ENCODE measurements at places on chromosomes 13 and 19. TPM values are rescaled to one million over a fixed set of nuclear protein-coding genes. Genes with fewer than 3 reads are reported as not detected.

ABCC4 gene
- total RNA-seq: 35.4 TPM

DNA sequence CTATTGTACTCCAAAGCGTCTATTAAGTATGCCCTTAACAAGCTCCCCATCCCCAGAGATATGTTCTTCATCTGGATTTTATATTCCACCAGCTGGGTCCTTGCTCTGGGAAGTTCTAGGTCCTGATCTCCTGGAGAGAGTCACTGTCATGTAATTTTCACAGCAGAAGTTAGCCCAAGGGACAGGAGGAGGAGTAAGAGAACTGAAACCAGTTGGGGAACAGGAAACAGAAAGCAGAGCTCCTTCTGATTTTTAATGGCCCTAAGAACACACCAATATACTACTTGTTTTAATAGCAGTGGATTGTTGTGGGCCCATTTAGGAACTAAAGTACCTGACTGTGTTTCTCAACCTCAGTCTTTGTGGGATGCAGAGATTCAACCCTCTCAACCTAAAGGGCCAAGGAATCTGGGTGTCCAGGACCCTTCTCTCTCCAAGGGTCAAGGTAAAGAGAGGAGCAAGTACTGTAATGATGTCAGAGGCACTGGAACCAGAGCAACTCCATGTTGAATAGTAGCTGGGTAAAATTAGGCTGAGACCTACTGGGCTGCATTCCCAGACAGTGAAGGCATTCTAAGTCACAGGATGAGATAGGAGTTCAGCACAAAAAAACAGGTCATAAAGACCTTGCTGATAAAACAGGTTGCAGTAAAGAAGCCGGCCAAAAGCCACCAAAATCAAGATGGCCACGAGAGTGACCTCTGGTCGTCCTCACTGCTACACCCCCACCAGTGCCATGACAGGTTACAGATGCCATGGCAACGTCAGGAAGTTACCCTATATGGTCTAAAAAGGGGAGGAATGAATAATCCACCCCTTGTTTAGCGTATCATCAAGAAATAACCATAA is 8.1 kb upstream of the FPR3 start:
- no peak for DNase-seq

GRCh38 chr13:92218615-92219014 is 820.2 kb downstream of the GPC5 start:
- DNase-seq: no peak

DNA sequence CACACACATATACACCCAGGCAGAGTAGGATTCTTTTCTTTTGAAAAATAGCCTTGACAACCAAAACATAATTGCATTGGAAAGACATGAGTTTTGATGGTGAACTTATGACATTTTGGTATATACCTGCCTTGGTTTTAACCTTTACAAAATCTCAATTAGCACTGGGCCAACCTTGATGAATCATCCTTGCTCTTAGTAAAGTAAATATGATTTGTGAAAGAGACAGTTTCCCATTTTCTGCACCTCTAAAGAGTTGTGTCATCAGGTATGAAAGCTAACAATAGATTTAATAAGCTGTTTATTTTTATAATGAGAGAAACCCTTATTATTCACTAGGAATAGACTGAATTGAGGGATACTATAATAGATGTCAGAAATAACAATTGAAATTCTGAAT is 15.7 kb upstream of the ENOX1 start:
- DNase-seq: no peak

GADD45B gene
- total RNA-seq: 14.3 TPM

JSRP1 gene
- total RNA-seq: 0.66 TPM

FPR1 gene
- total RNA-seq: 2.5 TPM

DNA sequence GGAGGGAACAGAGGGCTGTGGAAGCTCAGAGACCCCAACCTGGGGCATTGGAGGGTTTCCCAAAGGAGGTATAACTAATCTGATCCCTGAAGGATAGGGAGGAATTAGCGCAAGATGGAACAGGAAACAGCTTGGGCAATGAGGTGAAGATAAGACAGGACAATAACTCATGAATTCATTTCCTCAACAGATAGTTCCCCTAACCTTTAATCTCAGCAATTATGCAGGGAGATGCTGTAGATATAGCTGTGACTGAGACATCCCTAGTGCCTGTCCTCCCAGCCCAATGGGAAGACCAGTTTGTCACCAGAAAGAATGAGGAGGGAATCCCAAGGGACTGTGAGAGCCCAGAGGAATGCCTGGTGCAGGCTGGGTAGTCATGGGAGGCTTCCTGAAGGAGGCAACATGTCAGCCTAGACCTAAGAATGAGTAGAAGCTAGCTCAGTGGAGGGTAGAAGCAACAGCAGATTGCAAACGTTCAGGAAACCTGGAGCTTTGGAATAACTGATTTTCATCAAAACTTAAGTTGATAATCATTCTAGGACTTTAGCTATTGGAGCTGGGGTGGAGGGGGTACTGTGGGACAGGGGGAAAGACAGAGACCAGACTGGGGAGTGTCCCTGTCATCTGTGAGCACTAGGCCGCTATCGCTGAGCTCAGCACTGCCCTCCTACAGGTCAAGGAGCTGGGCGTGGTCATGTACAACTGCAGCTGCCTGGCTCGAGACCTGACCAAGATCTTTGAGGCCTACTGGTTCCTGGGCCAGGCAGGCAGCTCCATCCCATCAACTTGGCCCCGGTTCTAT is 18.8 kb downstream of the HIPK4 start:
- no peak for DNase-seq

TNFAIP8L1 gene
- 2.8 TPM for total RNA-seq

DNA sequence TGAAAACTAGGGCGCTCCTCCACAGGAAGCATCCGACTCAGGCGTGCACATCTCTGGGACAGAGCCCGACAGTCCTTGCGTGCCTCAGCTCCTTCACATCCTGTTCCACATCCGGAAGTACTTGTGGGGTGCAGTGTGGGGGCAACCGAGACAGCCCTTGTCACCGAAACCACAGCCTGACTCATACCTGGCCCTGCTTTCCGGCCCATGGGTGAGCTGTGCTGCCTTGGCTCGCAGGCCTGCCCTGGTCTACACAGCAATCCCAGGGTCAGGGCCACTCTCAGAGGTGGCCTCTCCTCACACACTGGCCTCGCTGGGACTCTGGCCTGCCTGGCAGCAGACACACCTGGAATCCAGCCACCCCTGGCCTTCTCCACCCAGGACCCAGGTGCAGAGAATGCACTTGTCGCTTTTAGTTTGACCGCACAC is 100.4 kb downstream of the STK24 start:
- peak; percentile 92 for DNase-seq

KIR3DL2 gene
- not detected for total RNA-seq

- no peak for DNase-seq
Measured at GRCh38 chr13:52954838-52955237, 73.8 kb upstream of the OLFM4 start.

- peak; percentile 88 for DNase-seq
Measured at GRCh38 chr13:60590800-60591747, 194.1 kb downstream of the TDRD3 start.

GRCh38 chr19:23766951-23767350 is 8.3 kb upstream of the ZNF681 start:
- DNase-seq: no peak

DNA sequence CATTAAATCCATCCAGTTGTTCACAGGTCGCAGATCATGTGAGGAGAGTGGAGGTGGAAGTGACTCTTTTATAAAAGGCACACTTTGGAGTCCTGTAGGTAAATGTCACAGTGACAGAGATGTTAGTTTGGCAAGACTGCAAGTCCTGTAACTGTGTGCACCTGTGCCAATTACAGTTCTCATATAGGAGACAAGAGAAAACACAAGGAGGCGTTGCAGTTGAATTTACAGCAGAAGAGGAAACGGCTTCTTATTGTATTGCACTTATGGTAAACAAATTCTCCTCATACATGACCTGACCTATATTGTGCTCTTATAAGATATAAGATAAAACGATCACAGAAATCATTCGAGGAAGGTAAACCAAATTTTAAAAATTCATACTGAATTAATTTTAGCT is 732.8 kb upstream of the SLC10A2 start:
- DNase-seq: no peak

- DNase-seq: no peak
Measured at GRCh38 chr19:16429066-16429758, 42.6 kb downstream of the EPS15L1 start.

ARHGAP33 gene
- total RNA-seq: 1.5 TPM

ZNF90 gene
- total RNA-seq: 1.7 TPM

ZNF526 gene
- total RNA-seq: 5.5 TPM

DNA sequence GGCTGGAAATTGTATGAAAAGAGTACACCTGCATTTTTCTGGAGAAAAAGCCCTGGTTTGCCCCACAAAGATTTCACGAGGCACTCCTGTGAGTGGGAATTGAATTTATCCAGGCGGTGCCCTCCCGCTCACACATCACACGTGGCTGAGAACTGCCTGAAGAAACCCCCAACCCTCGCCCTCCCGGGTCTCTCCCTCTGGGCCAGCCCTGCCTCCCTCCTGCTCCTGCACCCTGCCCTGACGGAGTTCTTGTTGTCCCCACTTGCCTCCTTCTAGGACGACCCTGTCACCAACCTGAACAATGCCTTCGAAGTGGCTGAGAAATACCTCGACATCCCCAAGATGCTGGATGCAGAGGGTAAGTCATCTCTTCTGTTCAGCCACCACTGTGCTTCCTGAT is 35.2 kb downstream of the CAPN12 start:
- no peak for DNase-seq

- no peak for DNase-seq
Measured at GRCh38 chr19:6866741-6867151, 20.6 kb upstream of the ADGRE1 start.

DNA sequence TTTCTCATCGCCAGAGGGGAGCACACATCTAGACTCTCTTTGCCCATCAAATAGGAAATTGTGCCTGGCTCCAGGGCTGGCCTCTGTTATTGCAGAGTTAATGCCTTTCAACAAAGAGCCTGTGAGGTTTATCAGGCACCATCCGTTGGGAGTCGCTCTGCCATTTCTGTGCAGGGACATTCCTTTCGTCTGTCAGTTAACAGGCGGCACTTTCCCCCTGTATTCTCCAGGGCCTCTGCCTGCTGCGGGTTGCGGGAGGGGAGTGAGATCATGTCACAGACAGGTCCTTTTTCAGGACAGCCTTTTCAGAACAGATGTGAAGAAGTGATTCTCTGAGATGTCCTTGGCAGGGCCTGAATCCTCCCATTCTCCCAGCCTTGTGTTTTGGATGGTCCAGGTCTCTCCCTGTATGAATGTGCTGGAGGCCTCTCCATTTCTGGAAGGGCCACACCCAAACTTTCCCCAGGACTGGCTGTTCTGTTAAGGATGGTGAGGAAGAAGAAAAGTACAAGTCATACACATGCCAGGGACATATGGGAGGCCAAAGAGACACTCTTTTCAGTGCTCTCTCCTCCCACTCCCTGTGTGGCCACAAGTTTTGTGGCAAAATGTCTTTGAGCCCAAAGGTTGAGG is 14.9 kb downstream of the SERP2 start:
- no peak for DNase-seq

DNA sequence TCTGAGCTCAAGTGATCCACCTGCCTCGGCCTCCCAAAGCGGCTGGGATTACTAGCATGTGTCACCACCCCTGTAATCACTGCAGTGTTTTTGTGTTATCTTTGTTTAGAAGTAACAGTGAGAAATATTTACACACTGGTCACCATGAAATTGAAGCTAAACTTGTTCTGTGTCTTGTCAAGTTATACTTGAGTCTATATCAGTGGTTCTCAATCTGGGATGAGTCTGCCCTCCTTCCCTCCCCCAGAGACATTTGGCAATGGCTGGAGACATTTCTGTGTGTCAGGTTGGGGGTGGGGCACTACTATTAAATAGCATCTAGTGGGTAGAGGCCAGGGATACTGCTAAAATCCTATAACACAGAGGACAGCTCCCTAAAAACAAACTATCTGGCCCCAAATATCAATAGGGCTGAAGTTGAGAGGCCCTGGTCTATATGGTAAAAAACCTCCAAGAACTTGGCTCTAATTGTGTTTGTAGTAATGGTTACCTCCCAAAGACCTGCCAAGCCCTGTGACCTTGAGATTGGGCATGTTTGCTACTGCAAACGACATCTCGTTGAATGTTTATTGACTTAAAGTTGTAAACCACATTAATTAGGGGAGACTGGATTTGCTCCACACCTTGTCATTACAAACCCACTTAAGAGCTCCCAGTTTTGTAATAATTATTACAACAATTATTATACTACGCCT is 6.9 kb downstream of the CTU1 start:
- no peak for DNase-seq

GRCh38 chr19:29564574-29565005 is 38.8 kb downstream of the VSTM2B start:
- DNase-seq: no peak

FBXO17 gene
- 35.6 TPM for total RNA-seq

CERS1 gene
- total RNA-seq: not detected
